ENCODE measurements at places on chromosomes 3 and 15.

GRCh38 chr15:32723171-32723948 is 5.6 kb downstream of the GREM1 start:
- no peak for DNase-seq

- no peak for DNase-seq
Measured at GRCh38 chr15:31485911-31486461, 159.4 kb downstream of the KLF13 start.

GRCh38 chr15:69104050-69104750 is 56.2 kb upstream of the GLCE start:
- DNase-seq = no peak

- DNase-seq = no peak
Measured at GRCh38 chr3:136181741-136182140, 14.4 kb downstream of the MSL2 start.

- no peak for DNase-seq
Measured at GRCh38 chr3:15011174-15011573, 53.9 kb downstream of the MRPS25 start.

DNA sequence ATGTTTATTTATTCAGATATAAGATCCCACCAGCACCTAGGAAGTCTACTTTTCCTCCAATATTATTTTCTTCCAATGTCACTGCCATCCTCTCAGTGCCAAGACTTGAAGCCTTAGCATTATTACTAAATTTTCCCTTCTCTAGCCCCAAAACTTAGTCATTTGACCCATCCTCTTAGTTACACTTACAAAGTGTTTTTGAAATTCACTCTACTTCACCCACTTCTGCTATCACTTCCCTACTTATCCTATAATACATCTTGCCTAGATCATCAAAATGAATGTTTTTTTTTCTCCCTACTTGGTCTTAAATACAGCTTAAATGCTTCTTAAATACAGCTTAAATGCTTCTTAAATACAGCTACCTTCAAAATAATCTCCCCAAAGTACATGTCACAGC is 376.6 kb downstream of the RSL24D1 start:
- DNase-seq = no peak

GRCh38 chr3:49722896-49723295 is 855 bp downstream of the GMPPB start:
- DNase-seq = no peak

DNA sequence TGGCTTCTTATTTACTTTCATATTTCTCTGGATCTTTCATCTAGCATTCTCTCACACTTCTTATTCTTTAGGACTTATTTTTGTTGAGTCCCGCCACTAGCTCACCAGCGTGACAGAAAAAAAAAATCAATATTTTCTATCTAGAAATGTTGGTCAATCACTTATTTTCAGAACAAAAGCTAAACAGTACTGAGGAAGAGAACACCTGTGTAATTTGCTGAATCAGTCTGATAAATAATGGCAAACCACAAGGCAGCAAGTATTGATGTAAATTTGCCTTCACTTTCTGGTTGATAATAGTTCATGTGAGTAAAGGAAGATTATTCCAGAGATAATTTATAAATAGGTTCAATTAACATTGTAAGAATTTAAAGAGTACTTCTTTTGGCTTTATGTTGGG is 179.2 kb downstream of the BCHE start:
- DNase-seq = no peak

DNA sequence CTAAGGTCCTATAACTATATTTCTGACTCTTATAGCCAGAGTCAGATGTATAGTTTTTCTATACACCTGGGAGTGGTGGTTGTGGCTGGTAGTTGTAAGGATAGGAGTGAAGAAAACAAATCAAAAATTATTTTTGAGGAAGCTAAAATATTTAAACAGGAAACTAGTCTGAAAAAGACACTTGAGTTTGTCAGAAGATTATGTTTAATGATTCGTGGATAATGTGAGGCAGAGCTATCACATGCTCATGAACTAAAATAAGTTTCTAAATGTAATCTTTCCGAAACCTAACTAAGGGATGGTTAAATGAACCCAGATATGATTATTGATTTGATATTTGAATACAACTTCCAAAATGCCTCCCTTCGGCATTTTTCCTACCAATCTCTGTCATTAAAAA is 30.4 kb downstream of the GABRR3 start:
- no peak for DNase-seq

GRCh38 chr3:160557571-160557970 is 7.8 kb downstream of the KPNA4 start:
- no peak for DNase-seq

DNA sequence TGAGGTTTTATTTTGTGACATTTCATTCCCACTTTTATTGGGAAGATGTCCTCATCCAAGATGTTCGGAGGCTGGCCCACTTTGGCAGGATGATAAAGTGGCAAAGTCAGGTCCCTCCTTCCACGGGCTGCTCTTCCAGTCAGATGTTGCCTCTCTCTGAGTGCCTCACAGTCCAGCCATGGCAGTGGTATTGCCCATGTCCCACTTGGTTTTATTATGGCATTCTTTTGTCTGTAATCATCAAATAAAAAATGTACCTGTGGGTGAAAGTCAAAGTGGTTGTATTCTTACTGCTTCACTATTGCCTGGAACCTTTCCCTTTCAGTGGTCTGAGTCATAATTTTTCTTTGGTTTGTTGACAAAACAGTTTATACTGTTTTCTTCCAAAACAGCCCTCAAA is 20.2 kb downstream of the ARNT2 start:
- DNase-seq = no peak

DNA sequence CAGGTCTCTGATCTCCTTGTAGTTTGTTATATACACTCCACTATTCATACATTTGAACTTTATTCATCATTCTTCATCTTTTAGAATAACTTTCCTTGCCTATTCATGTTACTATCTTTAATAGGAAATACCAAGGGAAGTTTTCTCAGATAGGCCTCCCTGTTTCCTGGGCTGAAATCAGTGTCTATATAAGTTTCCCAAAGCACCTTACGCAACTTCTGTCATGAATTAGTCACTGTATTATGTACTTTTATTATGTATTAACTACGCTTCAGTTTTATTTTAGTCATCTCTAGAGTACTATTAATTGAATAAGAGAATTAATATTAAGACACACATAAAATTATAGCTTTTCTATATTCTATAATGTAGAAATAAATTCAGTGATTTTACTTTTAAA is 1481.5 kb downstream of the OTOL1 start:
- no peak for DNase-seq

- DNase-seq = peak; percentile 44
Measured at GRCh38 chr3:124351430-124352148, 359.7 kb upstream of the ROPN1 start.

DNA sequence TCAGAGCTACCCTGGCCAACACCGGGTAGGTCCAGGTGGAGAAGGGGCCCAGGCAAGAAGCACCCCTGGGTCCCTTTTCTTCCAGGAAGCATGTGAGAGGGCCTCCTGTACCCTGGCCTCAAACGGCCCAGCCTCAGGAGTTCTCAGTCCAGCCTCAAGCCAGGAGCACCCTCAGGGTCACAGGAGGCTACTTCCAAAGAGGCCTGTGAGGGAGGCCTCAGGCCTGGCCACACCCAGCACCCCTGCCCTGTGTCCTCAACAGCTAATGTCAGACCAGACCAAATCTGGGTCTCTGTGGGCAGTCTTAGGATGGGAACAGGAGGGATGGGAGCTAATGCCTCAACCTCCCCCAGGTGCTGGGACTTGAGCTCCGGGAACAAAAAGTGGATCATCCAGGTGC is 23.5 kb downstream of the PTH1R start:
- no peak for DNase-seq

DNA sequence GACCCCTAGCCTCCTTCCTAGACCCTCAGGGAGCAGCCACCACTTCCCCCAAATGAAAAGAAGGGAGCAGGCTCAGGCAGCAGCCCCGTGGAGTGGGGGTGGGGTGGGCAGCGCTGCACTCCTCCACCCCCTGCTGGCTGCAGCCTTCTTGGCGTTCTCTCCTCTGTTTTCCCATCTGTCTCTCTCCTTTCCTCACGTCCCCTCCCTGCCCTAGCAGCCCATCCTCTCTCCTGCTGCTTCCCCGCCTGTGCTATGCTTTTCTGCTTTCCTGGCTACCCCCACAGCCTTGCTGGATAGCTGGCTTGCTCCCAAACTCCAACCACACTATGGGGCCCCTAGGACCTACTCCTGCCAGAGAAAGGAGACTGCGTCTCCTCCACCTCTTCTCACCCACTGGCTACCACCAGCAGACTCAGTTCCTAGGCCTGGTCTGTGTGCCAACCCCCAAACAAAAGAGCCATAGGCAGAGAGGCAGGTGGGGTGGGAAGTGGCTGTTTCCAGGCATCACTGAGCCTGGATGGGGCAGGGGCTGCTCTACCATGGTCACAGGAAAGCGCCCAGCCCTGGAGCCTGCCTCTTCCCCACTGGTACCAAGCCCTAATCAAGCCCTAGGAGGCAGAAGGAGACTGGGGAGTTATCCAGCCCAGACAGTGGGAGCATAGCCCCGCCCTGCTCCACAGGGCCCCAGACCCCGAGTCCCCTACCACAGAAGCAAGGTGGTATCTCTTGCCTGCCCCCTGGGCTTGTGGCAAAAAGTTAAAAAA is 3.4 kb upstream of the DISP2 start:
- DNase-seq = no peak

DNA sequence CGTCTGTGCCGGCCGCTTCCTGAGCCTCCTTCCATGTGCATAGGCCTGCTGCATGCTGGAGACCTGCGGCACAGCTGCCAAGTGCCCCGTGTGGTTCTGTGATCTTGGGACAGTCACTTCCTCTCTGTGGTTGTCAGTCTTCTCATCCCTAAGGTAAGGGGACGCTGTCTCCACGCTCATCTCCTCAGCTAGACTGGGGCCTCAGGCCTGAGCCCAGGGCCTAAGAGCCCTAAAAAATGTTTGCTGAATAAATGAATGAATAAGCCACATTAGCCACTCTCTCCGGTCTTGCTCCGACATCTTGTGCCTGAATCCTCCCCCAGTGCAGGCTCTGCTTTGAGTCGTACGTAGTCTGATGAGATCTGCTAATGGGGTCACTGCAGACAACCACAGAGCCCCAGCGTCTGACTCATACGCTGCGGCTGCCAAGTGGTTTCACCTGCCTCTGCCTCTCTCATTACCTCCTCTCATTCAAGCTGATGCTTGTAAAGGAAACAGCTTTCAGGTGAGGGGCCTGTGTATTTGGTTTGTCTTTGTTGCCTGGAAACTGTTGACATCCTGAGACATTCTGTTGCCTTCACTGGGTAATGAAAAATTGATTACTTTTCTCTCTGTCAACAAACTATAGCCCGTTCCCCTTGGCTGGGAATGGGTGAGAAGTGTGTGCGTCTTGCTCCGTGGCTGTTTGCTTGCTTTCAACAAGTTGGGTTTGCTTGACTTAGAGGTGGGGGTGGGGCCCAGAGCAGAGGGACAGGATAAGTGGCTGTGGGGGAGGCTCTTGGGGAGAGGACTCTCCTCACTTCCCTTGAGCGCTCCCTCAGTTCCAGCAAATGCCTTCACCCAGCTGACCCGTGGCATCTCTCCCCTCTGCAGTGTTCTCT is 15.9 kb downstream of the RPLP1 start:
- peak; percentile 63 for DNase-seq

GRCh38 chr3:165805946-165806561 is 31.2 kb downstream of the BCHE start:
- DNase-seq = no peak

DNA sequence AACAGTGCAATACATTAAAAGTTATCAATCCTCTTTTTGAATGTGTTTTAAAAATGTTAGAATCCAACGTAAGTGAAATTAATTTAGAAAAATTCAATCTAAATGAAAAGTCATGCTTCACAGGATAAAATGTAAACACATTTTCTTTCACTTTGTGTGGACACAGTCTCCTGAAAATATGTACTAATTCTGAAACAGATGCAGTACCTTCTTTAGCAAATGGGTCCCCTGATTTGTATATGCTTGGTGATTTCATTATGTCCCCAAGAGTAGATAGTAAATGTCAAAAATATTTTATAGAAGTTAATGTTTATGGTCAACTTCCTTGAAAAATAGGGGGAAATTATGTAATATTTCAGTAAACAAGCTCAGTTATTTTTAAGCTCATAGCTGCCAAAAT is 28.9 kb downstream of the FOXP1 start:
- no peak for DNase-seq

- DNase-seq = no peak
Measured at GRCh38 chr15:70625011-70625410, 138.3 kb downstream of the UACA start.

DNA sequence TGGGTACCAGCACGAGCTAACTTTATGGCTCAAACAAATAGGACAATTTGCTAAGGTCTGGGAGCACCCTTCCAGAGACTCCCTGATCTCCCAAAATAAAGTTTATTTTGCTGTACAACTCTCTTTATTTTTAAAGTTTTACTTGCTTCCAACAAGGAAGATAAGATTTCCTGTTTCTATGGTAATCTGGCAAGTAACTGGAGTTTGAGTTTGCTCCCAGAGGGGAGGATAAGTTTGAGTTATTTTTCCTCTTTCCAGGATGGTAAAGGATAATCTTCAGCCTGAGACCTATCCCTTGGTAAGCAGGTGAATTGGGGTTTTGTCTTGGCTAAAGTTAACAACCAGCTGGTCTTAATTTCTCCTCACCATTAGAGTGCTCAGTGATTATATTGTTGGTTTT is 1019.4 kb upstream of the ALCAM start:
- DNase-seq = no peak

DNA sequence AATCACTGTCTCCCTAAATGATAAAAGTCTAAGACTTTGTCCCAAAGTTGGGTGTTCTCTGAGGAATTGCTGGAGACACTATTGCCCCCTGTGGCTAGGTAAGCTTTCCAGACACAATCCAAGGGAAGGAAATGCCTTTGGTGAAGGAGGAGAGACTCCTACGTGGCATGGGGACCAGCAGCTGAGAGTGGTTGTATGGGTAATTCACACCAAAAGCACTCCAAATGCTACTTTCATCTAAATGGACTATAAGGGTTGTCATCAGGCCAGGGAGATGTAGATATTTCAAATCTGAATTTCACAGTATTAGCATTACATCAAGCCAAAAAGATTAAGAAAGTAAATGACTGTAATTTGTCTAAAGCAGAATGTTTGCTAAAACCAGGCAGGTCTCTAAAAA is 400.8 kb upstream of the THBS1 start:
- DNase-seq = no peak

DNA sequence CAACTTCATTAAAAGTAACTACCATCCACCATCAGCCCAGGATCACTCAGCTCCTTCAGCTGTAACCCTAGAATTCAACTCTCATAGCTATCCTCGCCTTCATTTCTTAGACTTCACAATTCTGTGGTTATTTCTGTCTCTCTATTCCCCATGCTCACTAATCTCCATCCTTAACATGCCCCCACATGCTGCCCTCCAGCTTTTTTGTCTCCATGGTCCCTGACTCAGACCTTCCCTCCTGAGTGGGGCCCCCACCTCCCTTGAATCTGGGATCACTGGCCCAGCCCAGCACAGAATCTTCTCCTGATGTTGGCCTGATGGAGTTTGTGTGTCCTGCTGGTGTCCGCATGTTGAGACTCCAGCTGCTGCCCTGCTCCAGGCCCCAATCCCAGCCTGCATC is 41.7 kb downstream of the CHST14 start:
- no peak for DNase-seq
